Muscle of leg (tissue), 16 donors: ENCODE measurements at places on chromosomes 11 and 22. TPM values are rescaled to one million over a fixed set of nuclear protein-coding genes. Genes with fewer than 3 reads are reported as not detected.
A peak's percentile ranks its signal among the peaks of the same experiment; 100 is the strongest.

PRR14L gene
- polyA plus RNA-seq, result 16.1 TPM

GRCh38 chr11:2515401-2516275, 70.8 kb downstream of the KCNQ1 start:
- DNase-seq, result no peak

DNA sequence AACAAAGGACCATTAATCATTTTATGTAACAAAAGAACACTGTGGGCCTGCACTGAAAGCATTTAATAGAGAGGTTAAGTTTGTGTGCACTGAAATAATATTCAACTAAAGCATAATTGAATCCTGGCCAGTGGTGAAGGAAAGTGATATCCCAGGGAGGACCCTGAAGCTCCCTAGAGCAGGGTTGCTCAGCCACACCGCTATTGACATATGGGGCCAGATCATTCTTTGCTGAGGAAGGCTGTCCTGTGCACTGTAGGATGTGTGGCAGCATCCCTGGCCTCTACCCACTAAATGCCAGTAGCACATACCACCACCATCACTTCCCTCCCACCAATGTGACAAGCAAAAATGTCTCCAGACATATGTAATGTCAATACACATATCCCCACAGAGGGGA, 166.1 kb upstream of the MTNR1B start:
- DNase-seq, result no peak

GRCh38 chr11:5928271-5928670, 13.8 kb upstream of the OR56A3 start:
- DNase-seq, result no peak

LRRC4C gene
- polyA plus RNA-seq, result 1.8 TPM

GRCh38 chr11:122337241-122337640, 221.2 kb upstream of the BLID start:
- no peak for DNase-seq

DNA sequence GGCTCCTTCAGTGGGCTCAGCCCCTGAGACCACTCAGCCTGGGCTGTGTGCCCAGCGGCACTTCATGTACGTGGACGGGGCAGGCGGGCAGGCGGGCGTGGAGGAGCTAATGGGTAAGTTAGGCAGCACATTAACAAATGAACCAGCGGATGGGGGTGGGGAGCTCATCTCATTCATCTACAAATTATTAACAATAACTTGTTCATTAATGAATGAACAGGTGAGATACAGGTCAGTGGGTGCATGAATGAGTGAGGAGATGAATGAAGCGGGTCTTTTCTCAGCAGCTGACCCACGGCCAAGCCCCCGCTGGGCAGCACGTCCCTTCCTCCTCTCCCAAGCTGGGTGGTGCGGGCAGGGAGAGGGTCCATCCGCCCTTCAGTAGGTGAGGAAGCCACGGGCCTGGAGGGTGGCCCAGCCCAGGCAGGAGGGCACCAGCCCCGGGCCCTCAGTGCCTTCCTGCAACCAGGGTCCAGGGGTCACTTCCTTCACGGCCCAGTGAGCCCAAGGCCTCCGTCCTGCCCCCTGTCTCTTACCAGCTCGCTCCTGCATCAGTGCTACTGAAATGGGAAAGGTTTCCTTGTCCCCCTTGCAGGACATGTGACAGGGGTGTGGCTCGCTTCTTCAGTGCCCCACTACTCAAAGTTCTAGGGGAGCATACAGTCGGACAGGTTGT, 60.5 kb upstream of the KCNQ1OT1 start:
- DNase-seq, result no peak

DNA sequence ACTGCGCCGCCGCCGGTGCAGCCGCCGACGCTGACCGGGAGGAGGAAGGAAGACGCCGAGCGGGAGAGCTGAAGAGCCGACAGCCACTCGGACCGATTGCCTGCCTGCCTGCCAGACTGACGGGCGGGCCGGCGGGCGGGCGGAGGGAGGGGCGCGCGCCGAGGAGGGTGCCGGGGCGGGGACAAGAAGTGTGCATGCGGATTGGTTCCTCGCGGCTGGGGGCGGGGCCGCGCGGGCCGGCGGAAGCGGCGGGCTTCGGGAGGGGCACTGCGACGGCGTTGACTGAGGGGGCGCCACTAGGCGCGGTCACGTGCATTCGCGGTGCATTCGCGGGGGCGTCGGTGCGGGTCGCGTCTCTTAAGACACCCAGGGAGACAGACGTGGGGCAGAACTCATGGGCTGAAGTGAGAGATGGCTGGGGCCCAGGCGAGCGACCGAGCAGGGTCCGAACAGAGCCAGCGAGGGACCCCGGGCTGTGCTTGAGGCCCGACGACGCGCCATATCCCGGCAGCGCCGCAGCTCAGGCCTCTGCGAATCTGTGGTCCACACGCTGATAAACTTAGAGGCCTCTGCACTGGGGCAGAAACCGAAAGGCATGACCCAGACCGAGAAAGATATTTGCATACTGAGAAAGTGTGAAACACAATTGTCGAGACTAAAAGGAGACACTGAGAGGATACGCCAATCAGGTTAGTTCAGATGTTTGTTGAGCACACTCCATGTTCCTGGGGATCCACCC, at the start of gene MAPK1:
TSS of gene MAPK1 (minus strand) at position 118 of the 739 bp plus-strand sequence. CDS start 205 bp downstream, outside the sequence.
- peak; percentile 97 for DNase-seq

DNA sequence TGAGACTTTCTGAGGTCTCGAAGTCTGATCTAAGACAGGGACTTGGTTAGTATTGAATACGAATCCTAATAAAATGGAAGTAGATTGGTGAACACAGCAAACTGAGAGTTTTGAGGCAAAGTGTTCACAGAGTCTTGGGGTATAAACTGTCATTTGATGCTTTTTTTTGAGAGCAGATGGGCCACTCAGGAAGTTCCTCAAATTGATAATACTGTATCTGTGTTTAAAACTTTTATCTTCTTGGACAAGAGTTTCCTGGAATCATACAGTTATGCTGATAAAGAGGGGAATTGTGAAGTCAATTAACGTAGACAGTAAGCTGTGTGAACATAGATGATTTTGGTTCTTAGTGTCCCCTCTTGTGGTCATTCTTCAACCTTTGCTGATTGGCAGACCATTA, 80.0 kb upstream of the CLPB start:
- DNase-seq, result no peak

TNNT3 gene
- 6,353 TPM for polyA plus RNA-seq

LRRC10B gene
- 0.16 TPM for polyA plus RNA-seq

DNA sequence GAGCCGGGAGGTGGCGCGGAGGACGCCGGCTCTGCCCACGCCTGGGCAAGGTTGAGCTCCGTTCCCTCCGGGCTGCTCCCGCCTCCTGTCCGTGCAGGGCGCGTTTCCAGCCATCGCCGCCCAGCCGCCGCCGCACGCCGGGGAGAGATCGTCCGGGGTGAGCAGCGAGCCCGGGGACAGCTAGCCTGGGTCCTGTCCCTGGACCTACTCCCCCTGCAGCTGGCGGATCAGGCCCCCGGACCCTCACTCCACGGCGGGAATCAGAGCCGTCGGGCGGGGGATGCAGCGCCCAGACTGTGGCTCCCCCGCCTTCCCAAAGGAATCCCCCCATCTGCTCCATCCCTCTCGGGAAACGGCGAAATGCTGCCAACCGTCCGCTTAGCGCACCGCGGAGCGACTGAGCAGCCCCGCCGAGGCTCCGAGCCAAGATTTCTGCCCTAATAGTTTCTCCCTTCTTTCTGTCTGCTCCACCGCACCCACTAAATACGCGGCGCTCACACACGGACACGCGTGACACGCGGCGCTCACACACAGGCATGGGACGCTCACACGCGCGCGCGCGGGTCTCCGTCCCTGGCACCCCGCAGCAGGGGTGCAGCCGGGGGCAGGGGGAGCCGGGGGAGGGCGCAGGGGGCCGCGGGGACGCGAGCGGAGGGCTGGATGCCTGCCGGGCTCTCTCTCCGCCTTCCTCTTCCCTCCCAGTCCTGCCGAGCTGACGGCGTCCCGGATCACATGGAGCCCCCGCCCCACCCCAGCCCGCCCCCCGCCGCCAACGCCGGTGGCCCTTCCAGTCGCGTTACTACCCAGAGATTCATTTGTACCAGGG, at the start of gene KCNJ5:
TSS of gene KCNJ5 (plus strand) at position 814 of the 826 bp plus-strand sequence. CDS start 19,918 bp downstream, outside the sequence.
- peak; percentile 61 for DNase-seq

DNA sequence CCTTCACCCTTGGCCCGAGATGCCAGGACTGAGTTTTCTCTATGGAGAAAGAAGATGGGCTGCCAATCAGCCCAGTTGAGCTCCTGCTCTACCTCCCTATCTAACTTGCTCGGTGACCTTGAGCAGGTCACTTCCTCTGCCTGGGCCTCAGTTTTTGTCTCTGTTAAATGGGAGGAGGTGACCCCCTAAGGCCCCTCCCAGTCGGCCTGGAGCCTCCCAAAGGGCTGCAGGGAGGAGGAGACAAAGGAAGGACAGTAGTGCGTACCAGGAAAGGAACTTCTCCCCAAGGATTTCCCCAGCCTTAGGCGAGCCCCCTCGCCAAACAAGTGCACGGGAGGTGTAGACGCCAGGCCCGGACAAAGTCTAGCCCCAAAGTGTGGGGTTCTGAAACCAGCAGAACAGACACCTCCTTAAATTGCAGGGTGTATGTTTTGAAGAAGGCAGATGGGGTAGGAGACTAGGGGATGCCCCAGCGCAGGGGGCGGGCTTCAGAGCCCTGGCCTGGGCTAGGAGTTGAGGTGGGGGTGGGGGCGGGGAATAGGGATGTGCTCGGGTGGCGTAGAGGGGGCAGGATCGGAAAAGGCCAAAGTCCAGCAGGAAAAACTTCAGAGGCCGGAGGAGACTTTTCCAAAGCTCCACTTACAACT, 1.0 kb downstream of the CBX7 start:
- DNase-seq, result peak; percentile 29

GRCh38 chr11:94910270-94910669, 63.1 kb downstream of the CWC15 start:
- DNase-seq, result no peak

HEPHL1 gene
- polyA plus RNA-seq, result not detected

KCNJ4 gene
- 0.42 TPM for polyA plus RNA-seq

DNA sequence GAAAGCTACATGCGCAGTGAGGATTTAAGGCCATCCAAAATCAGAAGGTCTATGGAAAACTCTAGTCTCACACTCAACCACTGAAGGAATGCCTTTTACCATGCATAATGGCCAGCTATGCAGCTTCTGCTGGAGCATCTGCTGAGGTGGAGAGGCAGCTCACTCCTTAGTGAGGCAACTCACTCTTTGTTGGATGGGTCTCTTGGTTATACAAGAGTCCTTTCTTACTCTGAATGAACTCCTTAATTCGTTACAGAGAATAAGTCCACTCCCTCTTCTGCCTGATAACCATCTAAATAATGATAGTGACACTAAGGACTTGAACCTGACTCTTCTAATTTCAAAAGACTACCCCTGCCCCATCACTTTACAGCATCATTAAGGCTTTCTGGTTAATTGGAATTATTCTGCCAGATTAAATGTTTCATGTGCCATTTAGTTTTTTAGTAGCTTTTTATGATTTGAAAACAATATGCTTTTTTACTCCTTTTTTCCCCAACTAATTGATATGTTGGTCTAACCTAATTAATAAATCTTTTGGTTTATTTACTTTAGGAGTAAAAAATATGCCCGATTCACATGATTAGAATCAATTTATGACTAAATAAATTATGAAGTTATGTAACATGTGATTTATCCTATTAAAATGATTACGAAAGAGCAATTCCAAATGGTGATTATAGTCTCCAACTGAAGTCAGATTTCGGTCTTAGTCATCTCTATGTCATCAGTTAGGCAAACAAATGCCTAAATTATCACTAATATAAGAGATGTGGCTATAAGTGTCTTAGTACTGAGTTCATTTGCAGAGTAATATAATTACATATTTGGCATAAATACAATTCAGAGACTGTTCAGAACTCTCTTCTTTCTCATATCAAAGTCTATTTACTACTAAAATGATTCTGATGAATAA, 286.7 kb upstream of the CCDC90B start:
- no peak for DNase-seq

GRCh38 chr22:40023341-40023841, 28.6 kb downstream of the FAM83F start:
- no peak for DNase-seq

- no peak for DNase-seq
Measured at GRCh38 chr22:18987765-18988164, 51.7 kb upstream of the PRODH start.

GRCh38 chr22:32617903-32618302, 143.3 kb downstream of the FBXO7 start:
- peak; percentile 56 for DNase-seq

DNA sequence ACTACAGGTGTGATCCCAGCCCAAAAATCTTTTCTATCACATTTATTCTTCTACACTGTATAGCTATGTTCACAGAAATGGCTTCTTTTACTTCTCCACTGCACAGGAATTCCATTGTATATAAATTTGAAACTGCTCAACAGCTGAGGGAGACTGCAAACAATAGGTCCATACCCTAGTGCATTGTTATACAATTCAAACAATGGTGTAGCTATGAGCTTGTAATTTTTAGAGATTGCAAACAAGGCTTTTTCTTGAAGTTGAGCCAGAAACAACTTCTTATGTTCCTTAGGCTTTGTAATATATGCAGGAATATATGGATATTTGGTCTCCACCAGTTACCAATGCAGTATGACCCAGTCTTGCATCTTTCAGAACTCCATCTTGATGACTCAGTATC, 19.5 kb upstream of the SIK3 start:
- no peak for DNase-seq

DNA sequence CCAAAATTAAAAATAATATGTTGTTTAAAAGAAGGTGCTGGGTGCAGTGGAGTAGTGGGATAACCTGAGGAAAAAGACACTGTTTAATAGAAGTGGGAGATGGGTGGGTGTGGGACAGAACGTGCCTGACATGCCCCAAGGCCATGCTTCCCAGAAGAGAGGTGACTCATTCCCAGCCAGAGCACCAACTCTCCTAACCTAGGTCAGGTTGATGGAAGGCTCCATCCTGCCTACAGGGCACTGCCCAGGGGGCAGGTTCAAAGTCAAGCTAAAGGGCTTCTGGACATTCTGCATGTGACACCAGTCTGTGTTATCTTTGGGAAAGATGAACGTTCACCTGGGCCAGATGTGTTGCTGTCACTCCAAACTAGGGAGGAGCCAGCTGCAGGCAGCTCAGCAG, 453.1 kb downstream of the SOX6 start:
- DNase-seq, result no peak
